ENCODE measurements at places on chromosomes 16 and 17.

DNA sequence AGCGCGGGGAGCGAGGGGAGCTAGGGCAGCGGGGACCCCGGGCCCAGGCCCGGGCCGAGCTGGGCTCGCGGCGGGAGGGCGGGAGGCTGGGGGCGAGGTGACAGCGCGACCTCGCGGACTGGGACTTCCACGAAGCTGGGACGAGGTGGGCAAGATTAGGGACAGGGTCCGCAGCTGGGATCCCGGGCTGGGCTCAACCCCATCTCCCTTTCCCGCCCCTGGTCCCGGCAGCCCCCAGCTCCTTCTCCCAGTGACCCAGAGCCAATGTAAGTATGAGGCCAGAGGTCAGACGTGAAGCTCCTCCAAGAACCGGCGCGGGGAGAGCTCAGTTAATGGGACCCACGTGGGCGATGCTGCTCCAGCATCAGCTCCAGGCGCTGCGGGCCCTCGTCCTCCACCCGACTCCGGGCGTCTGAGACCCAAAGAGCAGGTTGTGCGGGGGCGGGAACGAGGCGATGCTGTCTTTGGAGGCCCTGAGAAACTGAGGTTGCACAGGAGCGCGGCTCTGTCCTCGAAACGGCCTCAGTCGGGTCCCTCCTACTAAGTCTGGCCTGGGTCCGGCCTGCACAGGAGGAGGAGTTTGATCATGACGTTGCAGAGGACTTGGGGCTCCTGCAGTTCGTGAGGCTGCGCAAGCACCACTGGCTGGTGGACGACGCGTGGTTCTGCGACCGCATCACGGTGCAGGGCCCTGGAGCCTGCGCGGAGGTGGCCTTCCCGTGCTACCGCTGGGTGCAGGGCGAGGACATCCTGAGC is 585 bp downstream of the ALOX12 start:
- DNase-seq: no peak

DNA sequence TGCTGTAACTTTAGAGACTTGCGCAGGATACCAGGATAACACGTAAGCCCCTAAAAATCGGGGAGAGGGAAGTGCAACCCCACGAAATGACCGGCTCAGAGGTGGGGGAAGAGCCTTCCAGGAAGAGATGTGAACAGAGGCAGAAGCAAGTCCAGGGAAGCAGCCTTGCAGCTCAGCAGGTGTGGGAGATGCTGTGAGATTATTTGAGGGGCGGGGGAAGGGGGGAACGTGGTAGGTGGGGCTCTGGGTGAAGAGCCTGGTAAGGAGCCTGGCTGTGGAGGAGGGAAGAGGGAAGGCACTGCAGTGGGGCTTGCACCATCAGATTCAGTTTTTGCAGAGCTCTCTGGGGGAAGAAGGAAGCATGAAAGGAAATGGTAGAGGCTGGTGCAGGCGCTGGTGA is 95.4 kb upstream of the CACNG5 start:
- no peak for DNase-seq

DNA sequence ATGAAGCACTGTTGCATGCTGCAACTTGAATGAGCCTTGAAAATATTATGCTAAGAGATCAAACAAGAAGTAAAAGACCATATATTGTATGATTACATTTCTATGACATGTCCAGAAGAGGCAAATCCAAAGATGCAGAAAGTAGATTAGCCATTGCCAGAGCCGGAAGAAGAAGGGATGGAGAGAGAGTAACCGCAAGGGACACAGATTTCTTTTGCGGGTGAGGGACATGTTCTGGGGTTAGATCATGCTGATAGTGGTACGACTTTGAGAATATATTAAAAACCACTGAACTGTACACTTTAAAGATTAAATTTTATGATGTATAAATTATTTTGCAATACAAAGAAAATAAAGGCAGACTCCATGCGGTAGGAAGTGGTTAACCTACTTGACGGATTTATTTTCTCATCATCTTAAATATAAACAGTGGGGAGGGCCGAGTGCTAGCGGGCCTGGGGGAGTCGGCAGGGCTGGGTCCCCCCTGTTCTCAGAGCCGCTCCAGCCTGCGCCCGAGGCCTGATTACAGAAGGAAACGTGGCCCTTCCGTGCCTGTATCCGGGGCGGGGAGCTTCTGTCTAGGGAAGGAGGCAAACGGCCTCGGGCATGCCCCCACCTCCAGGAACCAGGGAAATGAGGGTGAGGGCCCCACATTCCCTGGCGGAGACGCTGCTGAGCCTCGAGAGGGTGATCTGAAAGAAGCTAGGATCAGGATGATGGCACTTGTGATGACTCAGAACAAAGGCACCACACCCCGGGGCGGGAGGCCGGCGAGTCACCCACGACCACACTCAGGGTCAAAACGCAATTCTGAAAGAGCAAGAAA is 48.0 kb downstream of the SHCBP1 start:
- DNase-seq: no peak

DNA sequence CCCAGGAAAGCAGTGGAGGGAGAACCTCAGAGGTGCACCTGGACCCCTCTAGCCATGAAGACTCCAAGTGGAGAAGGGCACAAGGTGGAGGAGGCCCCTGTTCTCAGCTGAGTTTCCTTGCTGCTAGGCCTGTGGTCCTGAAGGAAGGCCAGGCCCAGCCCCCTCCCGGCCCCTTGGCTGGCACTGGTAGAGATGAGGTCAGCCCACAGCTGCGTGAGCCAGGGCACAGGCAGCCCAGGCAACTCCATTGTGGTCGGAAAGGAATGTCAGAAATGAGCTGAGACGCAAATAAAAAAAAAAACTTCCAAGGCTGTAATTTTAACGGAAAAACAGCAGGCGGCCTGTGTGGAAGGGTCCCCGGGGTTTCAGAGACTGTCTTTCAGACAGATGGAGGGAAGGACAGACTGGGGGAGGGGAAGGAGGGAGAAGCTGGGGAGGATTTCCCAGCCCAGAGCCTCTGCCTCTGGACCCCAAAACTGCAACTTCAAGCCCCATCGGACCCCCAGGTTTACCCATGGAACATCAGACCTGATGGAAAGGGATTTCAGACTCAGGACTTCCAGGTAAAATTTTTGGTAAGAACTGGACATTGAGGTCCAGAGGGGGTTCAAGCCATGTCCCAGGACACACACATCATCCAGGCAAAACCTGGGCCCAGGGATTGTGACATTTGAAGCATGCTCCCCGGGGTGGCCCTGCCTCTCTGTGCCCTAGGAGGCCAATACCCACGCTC is 25.6 kb upstream of the MRPS23 start:
- no peak for DNase-seq

DNA sequence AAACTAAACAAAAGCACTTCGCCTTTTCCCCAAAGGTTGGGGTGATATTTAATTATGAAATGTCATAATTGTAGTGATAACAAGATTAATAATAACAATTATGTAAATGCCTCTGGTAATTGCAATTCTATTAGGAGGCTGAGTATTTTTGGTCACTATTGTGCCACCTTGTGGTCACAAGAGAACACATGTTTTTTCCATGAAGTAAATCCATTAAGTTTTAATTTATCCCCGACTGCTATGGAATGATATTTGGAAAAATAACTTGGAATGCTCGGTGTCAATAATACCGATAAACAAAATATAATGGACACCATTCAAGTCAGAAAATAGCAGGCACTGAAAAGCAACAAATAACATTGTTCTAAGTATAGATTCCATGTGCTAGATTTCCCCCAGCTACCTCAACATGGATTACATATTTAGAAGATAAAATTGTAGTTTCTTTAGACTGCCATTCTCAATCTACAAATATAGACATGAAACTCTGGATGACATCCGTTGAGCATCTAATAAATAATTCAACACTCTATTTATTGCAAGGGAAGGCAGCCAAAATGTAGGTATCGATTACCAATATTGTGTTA is 25.0 kb upstream of the KCNJ2 start:
- DNase-seq: no peak

DNA sequence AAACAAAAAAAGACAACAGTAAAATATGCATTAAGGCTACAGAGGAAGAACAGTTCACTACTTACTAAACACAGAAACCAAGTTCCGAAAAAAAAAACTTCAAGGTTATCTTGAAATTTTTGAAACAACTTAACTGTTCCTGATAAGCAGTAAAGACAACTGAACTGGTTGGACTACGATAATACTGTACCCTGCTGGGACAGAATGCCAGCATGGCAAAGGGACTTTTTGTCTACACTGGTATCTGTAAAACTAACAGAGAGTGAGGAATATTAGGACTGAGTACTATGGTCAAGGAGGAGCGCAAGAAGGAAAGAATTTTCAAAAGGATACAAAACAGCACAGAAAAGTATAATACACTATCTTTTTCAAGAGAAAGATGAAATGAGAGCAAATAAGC is 19.8 kb downstream of the SETD6 start:
- no peak for DNase-seq

GRCh38 chr17:42985225-42985624 is 4.9 kb downstream of the RUNDC1 start:
- DNase-seq: no peak

DNA sequence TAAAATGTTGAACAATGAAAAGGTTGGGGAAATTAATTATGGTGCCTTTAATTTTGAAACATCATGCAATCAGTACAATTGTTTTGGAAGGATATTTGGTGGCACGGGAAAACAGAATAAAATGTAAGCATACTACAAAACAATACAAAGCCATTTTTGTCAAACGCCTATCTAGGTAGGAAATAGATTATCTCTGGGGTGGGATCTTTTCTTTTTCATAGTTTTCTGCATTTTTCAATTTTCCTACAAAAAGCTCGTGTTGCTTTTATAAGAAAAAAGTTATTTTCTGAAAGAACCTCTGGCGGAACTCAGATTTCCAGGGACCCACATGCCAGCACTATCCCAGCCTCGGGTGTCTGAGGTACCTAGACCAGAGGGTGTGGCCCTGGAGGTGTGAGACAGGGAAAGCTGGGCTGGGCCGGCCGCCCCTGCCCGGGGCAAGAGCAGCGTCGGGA is 961 bp upstream of the MAP3K3 start:
- DNase-seq: no peak

GRCh38 chr16:55563797-55564196 is 2.7 kb upstream of the CAPNS2 start:
- no peak for DNase-seq

GRCh38 chr16:68629351-68629910 is 15.7 kb upstream of the CDH3 start:
- no peak for DNase-seq

GRCh38 chr16:10580883-10581247 is 467 bp upstream of the EMP2 start:
- DNase-seq: no peak

DNA sequence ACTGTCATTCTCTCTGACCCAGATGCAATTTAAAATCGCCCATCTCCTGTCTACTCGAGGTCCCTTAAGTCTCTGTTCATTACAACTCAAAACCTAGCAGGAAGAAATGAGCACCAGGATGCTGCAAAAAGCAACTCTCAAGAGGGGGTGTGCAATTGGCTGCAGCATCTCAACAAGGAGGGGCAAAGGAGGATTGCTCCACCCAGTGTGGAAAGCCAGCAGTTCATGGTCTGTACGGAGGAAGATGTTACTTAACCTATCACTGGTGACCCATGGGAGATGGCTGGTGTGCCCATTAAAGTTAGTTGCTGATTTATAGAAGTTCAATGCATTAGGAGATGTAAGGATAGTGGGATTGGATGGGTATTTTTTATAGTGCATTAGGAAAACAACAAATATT is 147.4 kb downstream of the CDK5R1 start:
- DNase-seq: no peak

GRCh38 chr16:46748775-46749705 is 896 bp upstream of the MYLK3 start:
- no peak for DNase-seq

GRCh38 chr16:72925631-72925979 is 122.3 kb downstream of the ZFHX3 start:
- DNase-seq: no peak

- no peak for DNase-seq
Observed at GRCh38 chr17:63222655-63223054, 223.5 kb downstream of the CYB561 start.

- no peak for DNase-seq
Observed at GRCh38 chr17:43090022-43090421, 35.1 kb downstream of the BRCA1 start.

All from stimulated activated CD4-positive, alpha-beta T cell treated with anti-CD3 and anti-CD28 coated beads, TNF-alpha, amount 100 ng/mL, for 24 hours (primary cell).